CD4-positive, alpha-beta T cell treated with Interleukin-10 for 1 hour (primary cell): ENCODE measurements at places on chromosomes 11 and 22.

GRCh38 chr11:656866-657265 is 19.8 kb downstream of the DRD4 start:
- no peak for DNase-seq

DNA sequence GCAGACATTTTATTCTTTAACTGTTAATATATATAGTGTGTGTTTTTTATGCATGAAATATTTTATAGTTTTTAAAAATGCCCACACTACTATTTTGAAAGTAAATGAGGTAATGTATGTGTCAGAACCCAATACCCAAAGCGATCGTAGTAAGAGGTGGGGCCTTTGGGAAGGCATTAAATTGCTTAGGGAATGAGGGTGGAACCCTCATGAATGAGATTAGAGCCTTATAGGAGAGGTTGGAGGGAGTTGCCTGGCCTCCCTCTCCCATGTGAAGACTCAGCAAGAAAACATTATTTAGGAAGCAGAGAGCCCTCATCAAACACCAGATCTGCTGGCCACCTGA is 11.1 kb downstream of the KLHL35 start:
- DNase-seq: no peak

DNA sequence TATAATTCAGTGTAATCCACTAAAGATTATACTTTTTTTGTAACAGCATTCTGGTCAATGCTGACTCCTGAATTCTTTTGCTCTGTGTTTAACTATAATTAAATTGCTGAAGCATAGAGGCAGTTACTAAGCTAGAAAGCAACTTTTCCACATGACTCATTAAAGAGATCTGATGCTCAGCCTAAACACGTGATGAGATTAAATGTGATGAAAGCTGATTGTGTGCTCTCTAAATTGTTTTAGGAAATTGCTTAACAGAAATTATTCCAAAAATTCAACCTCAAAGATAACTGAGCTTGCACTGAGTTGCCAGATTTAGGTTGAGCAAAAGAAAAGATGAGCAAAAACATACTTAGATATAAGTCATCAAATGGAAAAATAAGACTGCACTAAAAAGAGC is 1033.6 kb downstream of the FAM181B start:
- DNase-seq: no peak

DNA sequence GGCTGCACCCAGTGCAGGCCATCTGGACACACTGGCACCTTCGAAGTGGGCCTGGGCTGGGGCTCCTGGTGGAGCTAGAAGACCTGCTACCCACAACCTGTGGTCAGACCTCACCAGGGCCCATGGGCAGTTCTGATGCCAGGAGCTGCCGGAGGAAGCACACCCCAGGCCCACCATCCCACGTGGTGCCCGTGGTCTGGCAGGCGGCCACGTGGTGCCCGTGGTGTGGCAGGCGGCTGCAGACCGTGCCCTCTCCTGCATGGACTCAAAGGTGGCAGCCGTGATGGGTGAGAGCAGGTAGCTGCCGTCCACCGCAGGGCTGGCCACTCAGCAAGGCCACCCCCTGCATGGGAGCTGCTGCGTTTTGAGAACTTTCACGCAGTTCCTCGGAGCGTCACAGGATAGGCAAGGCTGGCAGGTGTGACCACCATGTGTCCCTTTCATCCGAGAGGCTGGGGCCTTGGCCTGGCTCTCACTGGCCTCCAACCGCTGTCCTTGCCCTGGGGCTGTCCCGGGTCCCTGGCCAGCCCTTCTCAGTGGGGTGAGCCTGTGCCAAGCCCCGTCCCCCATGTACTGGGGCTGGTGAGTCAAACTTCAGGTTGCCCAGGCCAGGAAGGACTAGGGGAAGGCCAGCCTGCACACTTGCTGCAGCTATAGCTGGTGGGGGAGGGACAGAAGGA is 3.9 kb upstream of the IL17REL start:
- DNase-seq: no peak

- no peak for DNase-seq
Observed at GRCh38 chr11:44743959-44744557, 17.3 kb downstream of the TSPAN18 start.

DNA sequence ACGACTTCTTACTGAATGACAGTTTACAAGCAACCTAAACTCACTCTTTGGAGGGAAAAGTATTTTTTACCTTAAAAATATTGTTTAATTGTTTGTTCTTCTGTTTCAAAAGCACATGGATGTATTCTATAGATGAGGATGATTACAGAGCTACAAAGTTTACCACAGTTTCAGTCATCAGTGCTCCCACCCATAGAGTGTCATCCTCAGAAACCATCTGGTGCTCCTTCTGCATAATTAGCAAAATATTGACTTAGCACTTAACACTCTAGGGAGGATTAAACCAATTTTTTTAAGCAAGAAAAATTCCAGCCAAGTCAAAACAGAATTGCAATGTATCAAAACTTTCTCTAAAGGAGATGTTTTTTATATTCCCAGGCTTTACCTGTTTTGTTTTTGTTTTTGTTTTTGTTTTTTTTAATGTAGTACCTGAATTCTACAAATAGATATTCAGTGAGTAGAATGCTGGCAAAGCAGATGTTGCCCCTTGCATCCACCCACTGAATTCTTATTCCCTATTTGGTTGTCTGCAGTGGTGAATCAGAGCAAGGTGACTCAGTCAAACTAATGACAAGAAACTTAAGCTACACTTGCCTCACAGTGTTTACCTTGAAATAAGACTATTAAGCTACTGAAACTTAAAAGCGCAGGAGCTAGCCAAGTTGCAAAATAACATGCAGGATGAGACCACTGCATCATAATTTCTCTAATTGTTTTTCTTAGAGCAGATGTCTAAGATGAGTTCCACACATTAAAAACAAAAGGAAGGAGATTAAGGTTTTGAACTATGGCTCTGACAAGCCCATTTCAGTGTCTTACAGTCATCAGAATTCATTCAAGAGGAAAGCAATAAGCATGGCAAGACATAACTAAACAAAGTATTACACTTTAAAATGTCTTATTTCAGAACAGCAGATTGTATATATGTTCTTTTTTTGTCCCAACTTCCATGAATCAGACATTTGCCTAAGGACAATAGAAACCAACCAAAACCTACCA is 155.1 kb upstream of the SOX6 start:
- no peak for DNase-seq

- DNase-seq: no peak
Observed at GRCh38 chr11:46682773-46683752, 17.4 kb downstream of the ARHGAP1 start.

DNA sequence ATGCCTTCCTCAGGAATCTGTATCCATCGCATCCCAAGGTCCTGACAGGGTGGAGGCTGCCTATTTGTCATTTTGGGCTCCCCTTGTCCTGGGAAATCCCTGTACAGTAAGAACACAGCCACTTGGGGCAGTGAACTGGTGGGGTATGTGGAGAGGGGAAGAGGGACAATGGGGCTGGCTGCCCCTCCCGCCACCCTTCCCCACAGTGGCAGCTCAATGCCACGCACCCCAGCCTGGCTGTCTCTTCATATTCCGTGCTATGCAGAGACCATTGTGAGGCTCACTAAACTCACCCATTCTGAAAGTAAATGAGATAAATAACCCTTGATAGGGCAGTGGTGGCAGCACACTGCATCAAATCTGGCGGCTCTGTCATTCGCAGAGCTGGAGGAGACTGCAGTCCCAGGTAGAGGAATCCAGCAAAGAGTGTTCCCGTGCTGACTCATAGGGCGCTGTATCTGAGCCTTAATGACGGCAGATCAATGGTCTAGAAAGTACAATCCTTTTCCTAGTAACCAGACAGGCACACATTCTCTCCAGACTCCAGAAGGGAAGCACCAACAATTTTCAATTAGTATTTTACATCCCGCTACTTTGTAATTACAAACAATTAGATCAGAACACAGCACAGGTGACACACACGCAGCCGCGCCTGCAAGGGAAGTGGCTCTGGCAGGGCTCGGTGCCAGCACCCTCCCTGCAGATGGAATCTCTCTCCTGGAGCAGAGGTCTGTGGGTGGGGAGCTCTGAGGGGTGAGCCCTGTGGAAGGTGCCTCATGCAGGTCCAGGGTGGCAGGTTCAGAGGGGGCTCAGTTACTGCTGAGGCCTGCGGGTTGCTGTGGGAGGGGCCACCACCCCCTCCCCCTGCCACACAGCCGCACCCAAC is 167.9 kb upstream of the B3GAT1 start:
- DNase-seq: no peak

DNA sequence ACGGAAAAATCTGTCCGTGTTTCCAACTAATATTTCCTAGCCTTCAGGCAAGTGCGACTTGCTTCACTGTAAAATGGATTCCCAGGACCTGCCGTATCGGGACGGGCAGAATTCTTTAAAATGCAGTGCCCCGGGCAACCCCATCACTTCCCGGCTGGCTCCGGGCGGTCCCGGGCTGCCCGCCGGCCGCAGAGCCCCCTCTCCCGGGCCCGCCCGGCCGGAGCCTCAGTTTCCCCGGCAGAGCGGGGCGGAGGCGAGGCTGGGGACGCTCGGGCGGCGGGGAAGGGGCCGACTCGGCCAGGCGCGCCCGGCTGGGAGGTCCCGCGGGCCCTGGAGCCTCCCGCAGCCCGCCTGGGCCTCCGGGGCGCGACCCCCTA is 84.2 kb upstream of the WNT7B start:
- DNase-seq: no peak

GRCh38 chr11:121213362-121213893 is 79.1 kb upstream of the SC5D start:
- DNase-seq: no peak

GRCh38 chr11:103035791-103036434 is 56.0 kb downstream of the DCUN1D5 start:
- peak; percentile 80 for DNase-seq

GRCh38 chr22:50688448-50688847 is 15.8 kb downstream of the SHANK3 start:
- DNase-seq: no peak

- DNase-seq: no peak
Observed at GRCh38 chr11:119091966-119092879, 7.5 kb downstream of the HMBS start.

GRCh38 chr11:93143800-93144199 is 54.0 kb downstream of the SLC36A4 start:
- DNase-seq: no peak

DNA sequence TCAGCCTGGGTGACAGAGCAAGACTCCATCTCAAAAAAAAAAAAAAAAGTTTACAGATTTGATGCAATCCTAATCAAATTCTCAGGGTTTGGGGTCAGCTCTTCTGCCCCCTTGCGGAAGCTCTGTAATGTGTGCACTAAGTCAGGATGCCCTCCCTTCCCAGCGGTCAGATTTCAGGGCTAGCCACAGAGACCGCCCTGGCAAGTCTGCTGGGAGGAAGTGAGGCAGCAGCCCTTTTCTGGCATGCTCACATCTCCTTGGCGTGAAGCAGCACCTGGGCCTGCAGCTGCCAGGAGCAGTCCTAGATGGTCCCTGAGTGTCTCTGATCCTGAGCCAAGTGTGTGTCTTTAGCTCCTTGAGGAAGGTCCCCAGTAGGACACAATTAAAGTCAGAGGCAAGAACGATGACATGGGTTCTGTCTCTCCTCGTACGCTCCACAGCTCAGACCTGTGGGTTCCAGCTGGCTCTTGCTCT is 10.9 kb upstream of the APOBEC3C start:
- DNase-seq: peak; percentile 85

- DNase-seq: no peak
Observed at GRCh38 chr11:68122936-68123539, 1.9 kb upstream of the CHKA start.

DNA sequence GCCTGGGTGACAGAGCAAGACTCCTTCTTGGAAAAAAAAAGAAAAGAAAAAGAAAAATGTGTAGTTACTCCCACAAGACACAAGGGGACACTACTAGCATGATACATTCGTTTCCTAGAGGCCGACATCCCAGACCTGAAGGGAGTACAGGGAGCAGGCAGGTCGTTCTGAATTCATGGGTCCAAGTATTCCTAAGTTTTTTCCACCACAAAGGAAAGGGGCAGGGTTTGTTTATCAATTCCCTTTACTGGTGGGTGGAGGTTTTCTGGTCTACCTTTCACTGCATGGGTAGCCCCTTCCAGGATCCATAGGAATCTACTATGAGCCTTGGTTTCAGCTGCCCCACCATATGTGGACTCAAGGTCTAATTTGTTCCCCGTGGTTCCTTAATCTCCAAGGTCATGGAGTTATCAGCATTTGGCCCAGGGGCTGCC is 11.8 kb downstream of the TIGD3 start:
- DNase-seq: peak; percentile 74

GRCh38 chr22:34294476-34294875 is 374.2 kb upstream of the LARGE1 start:
- DNase-seq: no peak

DNA sequence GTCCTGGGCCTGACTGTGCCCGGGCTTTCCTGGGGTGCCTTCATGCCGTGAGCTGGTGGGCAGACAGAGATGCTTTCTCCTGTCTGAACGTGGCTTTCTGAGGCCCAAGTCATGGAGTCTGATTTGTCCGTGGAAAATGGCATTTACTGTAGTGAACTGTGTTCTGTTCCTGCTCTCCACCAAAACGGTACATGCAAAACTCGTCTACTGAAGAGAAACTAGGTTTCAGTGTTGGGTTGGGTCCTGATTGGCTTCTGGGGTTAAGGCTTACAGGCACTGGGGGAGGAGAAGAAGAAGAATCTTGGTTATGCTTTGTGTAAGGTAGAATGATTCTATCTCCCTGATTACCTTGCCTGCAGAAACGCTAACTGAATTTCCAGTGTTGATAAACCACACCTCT is 541.7 kb downstream of the NTM start:
- no peak for DNase-seq

- no peak for DNase-seq
Observed at GRCh38 chr22:41914611-41915034, 251 bp downstream of the SHISA8 start.

GRCh38 chr11:75347781-75348566 is 3.5 kb downstream of the ARRB1 start:
- DNase-seq: no peak

- DNase-seq: no peak
Observed at GRCh38 chr11:78535027-78535426, 39.6 kb downstream of the NARS2 start.

DNA sequence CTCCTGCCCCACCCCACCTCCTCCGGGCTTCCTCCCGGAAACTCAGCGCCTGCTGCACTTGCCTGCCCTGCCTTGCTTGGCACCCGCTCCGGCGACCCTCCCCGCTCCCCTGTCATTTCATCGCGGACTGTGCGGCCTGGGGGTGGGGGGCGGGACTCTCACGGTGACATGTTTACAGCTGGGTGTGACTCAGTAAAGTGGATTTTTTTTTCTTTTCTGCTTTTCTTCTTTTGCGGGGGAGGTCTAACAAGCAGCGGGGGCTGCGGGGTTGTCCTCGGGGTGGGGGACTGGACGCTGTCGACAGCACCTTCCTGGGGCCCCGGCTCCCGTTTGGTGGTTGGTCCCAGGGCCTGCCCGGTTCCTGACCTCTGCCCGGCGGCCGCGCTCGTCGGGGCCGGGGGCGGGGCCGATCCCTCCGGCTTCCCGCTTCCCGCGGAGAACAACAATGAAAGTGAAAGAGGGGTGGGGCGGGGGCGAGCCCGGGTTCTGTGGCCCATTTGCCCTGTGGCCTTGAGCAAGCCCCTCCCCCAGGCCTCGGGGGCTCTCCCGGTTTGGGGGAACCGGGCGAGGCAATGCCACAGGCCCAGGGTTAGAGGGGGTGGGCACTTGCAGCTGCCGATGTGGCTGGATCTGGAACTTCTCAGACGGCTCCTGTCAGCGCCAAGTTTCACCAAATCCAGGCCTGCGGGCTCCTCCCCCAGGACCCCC is 975 bp upstream of the MDK start:
- peak; percentile 61 for DNase-seq

GRCh38 chr11:65083134-65083833 is 556 bp downstream of the CDCA5 start:
- no peak for DNase-seq
